ENCODE measurements at places on chromosomes 6 and 20.

DNA sequence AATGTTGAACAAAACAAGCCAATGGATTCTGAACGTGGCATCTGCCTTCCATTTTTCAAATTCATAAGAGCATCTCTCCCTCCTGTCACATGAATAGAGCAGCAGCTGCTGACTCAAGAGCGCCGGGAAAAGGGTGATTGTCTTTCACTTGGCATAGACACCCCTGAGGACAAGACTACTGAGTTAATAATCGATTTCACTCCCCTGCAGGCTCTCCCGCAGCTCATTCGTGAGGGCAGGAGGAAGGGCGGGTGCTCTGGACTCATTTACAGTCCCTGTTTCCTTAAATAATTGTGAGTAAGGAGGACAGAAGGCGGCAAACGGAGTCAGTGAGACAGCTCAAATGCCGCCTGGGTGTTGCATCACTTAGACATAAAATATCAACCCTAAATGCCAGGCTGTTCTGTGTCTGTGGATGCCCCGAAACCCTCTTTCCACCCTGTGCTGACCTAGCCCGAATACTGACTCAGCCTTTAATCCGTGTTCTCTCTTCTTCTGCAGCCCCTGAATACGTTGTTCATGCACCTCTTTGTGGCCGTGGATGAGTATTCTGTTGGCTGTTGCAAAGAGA lies 21.6 kb downstream of the CFAP61 start:
- DNase-seq: no peak

GRCh38 chr6:130969166-130969565 lies 93.9 kb downstream of the EPB41L2 start:
- DNase-seq: no peak

DNA sequence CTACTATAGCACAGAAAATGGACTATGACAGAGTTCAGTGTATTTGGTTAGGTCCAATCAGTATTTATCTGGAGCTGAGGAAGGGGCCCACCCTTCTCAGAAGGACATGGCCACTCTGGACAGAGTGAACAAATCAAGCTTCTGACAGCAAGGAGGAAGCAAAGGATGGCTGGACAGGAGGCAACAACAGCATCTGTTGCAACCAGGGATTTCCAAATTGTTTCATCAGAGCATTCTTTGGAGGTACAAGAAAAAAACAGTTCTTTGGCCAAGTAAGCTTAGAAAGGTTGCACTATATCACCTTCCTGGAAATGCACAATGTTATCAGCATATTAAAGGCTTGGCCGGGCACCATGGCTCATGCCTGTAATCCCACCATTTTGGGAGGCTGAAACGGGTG lies 118.7 kb upstream of the SLC22A16 start:
- DNase-seq: no peak

- DNase-seq: no peak
Observed at GRCh38 chr6:83294676-83295075, 101.5 kb downstream of the RWDD2A start.

- DNase-seq: no peak
Observed at GRCh38 chr6:139066080-139066479, 37.5 kb downstream of the ABRACL start.

DNA sequence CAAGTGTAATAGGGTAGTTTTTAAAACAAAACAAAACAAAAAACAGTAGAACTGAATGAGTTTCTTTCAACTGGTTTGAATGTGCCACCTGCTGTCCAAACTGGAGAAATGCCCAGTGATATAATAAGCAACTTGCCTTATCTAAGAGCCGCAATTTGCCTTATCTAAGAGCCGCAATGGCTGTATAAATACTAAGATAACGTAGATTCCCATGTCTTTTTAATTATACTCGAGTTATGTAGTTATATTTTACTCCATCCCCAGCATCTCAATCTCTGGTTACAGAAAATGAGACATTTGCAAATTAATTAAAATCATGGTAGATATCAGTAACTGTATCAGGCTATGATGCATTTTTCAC lies 67.2 kb downstream of the RPP40 start:
- no peak for DNase-seq

DNA sequence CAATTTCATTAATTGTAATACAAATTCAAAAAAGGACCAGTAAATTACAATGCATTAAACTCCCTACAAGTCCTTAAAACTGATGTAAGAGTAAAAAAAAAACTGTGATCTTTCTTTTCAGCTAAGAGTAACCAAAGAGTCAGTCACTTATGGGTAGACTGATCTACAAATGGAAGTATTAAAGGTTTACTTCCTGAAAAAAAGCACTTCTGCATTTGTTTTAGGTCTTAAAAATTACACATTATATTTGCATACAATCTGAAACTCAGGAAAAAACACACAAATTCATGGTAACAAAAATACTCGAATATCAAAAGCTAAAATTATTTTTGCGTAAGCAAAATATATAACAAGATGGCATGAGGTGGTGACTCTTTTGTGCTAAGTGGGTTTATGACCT lies 23.5 kb downstream of the USP49 start:
- DNase-seq: no peak

DNA sequence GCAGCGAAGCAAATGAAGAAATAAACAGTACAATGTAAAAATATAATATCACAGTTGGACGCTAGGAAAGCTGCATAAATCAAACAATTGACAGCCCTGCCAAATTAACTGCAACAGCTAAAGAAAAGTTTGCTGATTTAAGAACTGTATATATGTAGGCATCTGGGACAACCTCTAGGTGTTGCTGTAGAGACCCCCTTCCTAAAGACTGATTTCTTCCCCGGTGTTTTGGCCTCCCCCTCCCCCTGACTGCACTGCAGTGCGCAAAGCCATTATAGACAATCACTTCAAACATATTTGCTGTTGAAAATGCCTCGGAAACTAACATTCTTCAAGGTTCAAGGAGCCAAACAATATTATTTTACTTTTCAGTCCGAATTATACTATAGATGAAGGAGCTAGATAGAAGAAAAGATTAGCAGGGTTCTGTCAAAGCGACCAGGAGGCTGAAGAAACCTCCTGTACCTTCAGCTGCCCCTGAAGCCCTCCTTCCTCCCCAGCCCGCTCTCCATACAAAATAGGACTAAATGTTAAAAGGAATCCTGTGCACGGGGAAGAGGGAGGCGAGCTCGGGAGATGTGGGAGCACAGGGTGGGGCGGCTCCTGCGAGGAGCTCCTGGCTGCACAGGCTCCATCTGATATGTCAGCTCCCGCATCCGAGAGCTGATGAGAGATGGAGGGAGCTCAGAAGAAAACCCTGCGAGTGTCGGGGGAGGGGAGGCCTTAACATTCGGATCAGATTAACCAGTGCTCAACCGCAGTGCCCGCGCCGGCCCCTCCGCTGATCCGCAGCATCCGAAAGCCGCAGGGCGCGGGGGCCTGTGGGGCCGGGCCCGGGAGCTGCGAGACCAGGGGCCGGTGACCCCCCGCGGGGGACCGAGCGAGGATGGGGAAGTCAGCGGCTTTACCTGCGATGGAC lies 822 bp downstream of the ELOVL4 start:
- DNase-seq: no peak

DNA sequence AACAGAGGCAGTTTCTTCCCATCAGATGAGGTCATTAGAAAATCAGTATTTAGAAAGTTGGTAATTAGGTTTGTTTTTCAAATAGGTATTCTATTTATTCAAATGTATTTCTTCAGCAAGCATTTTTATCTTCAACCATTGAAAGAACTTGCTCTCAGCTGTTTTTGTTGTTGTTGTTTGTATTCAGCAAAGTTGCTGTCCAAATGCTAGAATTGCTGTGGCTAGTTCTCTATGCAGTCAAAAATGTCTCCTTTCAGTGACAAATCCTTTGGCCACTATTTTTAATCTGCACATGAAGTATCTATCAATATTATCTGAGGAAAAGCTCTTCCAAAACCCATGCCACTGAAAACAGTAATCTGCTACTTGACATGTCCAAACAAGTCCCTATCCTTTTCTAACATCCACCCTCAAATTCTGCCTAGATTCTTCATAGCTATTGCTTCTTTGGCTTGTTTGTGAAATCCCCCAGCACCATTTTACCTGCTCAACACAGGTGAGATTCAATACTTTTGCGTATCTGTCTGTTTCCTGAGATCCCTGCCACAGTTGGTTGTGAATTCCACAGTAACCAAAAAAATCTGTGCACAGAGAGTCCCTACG lies 1005.4 kb downstream of the GRIK2 start:
- no peak for DNase-seq

DNA sequence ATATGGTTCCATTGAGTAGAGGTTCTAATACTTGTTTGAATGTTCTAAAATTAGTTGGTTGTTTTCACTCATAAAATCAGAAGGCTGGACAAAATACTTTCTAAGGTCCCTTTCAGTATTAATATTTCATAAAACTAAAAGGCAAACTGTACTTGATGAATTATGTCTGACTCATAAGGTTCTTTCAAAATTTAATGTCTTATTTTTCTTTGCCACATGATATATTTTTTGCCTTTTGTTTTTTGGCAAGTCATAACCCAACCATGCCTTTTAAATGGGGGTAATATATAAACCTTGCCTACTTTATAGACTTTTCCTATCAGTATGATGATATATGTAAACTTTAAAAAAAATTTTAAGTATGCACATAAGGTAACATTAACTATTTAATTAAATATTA lies 244.7 kb downstream of the PTPRK start:
- DNase-seq: no peak

DNA sequence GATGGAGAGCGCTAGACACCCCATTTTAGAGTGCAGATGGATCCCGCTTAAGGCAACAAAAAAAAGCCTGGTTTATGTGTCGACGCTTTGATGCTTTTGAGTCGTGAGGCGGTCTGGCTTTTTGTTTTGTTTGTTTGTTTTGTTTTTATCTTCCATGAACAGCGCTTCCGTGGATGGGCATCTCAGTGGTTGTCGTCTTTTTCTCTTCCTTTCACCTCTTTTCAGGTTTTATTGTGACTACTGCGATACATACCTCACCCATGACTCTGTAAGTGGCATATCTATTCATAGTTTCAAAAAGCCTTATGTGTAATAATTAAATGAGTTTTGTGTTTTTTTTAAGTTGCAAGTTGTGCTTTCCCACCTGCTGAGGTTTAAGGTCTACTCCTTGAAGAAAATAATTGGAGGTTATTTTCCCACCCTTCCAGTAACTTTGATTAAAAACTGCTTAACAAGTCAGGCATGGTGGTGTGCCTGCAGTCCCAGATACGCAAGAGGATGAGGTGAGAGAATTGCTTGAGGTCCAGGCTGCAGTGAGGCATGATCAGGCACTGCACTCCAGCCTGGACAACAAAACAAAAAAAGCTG lies 476 bp downstream of the SNRPC start:
- no peak for DNase-seq

GRCh38 chr6:135163440-135163738 lies 17.7 kb upstream of the MYB start:
- no peak for DNase-seq

DNA sequence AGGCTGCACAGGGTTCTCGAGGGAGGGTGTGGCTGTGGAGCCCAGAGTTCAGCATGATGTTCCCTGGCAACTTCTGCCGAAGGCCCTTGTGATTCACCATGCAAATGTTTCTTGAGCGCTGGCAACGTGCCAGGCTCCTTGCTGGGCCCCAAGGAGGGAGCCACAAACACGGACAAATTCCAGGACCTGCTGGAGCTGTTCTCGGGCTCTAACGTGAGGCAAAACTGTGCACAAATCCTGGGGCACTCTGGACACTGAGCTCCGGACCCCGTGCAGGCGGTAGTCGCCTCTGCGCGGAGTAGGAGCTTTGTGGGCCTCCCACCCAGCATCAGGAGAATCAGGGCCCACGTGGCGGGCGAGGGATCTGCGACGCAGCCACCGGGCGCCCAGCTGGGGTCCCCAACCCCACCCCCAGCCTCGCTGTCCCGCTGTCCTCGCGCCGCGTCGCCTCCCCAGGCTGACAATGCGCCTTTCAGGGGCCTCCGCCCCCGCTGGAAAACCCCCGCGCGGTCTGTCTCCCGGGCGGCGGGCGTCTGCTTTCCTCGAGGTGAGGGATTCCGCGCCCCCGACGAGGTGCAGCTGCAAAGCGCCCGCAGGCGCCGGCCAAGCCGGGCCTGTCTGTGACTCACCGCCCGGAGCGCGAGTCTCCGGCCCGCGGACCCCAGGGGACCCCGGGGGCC lies 31.7 kb upstream of the SCUBE3 start:
- no peak for DNase-seq

DNA sequence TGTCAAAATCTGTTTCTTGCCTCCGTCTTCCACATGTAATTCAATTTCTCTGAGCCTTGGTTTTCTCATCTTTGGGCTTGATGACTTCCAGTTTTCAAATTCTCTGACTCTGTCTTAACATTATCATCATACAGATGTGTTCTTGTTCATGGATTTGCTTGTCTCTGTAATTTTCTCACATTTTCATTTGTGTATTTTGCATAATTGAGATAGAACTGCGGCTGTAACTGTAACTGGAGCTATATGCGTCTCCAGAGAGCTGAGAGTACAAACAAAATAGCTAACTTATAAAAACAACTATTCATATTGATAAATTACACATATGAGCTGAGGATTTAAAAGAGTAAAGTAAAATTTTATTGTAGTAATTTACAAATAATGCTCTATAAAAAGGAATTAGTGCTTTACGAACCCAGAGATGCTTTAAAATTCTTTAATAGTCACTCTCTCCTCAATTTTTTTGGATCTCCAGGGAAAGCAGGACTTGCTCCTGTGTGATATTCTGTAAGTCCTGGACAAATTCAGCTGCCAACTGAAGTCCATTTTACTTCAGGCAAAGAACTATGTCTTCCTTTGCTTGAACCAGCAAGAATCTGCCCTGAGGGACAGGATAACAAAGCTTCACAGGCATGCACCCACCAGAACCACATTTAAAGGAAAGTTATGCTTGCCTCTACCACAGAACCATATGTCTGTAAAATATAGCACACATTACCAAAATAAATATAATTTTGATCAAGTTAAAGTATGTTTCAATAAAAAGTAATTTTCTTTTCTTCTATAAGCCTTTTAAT lies 288.3 kb downstream of the KHDC1L start:
- no peak for DNase-seq

- no peak for DNase-seq
Observed at GRCh38 chr20:20821484-20822260, 109.2 kb upstream of the RALGAPA2 start.

GRCh38 chr6:136282906-136283305 lies 6.7 kb downstream of the BCLAF1 start:
- DNase-seq: no peak

GRCh38 chr20:4507288-4507719 lies 214.4 kb upstream of the PRND start:
- peak; percentile 71 for DNase-seq
